ENCODE measurements at places on chromosomes 3 and 15.

DNA sequence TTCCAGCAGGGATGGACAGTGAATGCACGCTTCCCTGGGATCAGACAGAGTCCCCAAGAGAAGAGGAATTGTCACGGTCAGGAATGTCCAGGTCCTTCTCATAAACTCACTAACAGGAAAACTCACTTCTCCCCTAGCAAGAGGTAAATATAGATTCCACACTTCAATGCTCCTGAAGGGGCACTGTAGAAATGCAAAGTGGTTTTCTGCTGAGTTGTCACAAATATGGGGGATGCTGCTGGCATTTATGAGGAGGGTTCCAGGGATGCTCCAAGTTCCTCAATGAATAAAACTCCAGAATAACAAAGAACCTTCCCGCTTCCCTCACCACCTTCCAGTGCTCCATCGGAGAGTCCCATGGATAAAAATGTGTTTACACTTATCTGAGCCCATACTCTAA is 423.4 kb downstream of the MAGI1 start:
- no peak for DNase-seq

- no peak for DNase-seq
Measured at GRCh38 chr3:139099968-139100817, 55.5 kb upstream of the PRR23C start.

DNA sequence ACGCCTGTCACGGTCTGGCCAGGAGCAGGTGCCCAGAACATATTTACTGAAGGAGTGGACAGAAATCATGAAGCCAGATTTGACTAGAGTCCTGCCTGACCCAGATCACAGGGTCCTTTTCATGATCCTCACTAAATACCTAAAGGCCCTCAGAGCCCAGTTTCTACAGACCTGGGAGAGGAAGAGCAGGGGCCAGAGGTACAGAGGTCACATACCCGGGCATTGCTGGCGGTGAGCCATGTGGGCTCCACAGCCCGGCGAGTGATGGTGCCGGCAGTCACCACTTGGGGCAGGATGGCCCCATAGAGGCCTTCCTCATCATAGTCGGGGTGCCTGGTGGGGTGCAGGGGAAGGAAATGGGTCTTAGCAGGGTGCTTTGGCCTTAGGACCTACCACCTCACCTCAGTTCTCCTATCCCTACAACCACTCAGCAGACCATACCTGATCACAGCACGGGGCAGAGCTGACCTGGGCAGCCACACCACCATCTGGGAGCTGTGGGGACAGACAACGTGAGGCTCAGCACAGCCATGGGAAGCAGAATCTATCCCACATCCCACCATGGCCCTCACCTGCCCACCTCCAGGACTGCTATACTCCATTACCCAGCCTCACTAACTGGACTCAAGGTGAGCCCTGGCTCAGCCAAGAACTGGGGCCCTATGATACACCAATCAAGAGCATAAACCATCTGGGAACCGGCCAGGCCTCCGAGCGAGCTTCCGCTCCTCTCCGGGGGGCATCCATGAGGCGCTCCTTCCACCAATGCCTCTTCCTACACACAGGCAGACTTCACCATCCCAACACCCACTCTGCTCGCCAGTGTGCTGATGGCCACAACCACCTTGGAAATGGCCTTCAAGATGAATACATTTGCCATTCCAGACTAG is 12.9 kb downstream of the POLG start:
- DNase-seq, result no peak

- DNase-seq, result no peak
Measured at GRCh38 chr3:106825962-106826605, 551.2 kb upstream of the CCDC54 start.

GRCh38 chr3:187896646-187897045 is 151.4 kb upstream of the BCL6 start:
- DNase-seq, result no peak

Data from T1000 (cell line).